ENCODE measurements at places on chromosomes 6 and 20. TPM values are rescaled to one million over a fixed set of nuclear protein-coding genes. Genes with fewer than 3 reads are reported as not detected.

Gene ANKRD6
- 1.0 TPM for total RNA-seq

DNA sequence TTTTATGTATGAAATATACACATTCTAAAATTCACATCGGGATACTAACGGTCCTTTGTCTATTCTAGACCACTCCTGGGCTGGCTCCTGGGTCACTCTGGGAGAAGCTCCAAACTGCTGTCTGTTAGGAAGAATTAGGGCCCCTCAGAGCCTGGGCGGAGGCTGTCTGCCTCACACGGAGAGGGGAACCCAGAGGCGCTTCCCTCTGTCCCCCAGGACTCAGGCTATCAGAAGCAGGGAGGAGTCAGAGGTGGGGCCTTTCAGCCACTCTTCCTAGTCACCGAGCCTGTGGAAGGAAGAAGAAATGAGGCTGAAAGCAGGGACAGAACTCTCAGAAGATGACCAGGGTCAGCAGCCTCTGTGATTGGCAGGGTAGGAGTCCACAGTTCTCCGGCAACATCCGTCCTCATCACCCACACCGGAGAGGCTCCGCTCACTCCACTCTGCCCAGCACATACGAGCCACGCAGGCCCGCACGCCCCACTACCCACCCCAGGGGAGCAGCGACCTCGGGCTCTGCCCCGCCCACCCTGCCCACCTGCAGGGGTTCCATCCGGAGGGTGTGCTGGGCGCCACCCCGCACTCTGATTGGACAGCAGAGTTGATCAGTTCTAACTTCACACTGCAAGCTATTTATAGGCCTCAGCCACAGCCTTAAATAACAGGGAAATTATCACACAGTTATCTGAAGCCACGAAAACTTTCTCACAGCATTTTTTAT lies 182.1 kb upstream of the AFDN start:
- DNase-seq, result no peak

DNA sequence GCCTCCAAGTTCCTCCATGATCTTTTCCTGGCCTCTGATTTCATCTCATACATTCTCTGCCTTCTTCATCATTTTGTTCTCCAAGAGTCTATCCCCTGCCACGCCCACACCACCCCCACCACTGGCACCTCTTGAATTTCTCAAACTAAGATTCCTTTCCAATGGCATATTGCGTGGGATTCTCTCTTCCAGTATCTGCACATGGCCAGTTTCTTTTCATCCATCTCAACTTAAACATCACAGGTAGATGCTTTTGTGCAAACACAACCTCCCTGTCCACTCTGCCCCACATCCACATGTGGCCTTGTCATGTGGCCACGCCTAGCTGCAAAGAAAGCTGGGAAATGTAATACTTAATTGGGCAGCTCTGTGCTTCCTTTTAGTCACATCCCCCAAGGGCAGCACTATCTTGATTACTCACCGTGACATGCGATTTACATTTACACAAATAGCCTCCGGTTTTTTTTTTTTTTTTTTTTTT lies 33.4 kb upstream of the ZMYND8 start:
- DNase-seq, result peak; percentile 77

DNA sequence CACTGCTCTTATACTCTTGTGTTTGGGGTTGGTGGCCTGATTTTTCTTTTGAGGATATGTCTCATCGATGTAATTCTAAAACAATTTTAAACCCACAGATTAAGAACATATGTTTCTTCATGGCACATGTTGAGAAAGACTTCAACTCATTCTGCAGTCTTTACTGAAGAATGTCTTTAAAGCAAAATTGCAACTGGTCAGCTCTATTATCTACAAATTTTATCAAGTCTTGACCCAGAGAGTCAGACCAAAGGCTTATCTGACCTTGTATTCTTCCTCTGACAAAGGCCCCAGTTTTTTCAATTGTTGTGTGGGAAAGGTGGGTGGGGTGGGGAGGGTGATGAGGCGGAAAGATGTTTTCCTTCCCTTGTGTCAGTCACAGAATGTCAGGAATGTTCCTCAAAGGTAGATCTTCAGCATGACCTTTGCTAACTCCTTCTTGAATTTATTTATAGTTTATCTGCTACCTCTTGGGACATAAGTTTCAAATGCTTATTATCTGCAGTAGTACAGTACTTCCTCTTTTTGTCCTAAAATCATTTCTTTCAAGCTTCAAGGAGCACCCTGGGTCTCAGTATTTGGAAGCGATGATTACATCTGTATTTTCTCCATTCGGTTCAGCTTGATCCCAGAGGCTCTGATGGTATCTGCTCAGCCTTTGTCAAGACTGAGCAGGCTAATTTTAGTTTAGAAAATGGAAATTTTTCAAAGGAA lies 63.2 kb upstream of the TIAM2 start:
- peak; percentile 75 for DNase-seq

Gene C20orf141
- total RNA-seq, result not detected

Gene SEC23B
- total RNA-seq, result 49.2 TPM

Gene NKAIN4
- total RNA-seq, result not detected

GRCh38 chr20:1892119-1892385 lies 3.2 kb upstream of the SIRPA start:
- DNase-seq, result no peak

Gene LIN28B
- not detected for total RNA-seq

- DNase-seq, result no peak
These were observed 85.0 kb upstream of the LOC128125822 start for GRCh38 chr6:63487103-63487813.

Gene TRERF1
- 2.7 TPM for total RNA-seq

- peak; percentile 31 for DNase-seq
These were observed 5.1 kb downstream of the BTN2A2 start for GRCh38 chr6:26388014-26388413.

DNA sequence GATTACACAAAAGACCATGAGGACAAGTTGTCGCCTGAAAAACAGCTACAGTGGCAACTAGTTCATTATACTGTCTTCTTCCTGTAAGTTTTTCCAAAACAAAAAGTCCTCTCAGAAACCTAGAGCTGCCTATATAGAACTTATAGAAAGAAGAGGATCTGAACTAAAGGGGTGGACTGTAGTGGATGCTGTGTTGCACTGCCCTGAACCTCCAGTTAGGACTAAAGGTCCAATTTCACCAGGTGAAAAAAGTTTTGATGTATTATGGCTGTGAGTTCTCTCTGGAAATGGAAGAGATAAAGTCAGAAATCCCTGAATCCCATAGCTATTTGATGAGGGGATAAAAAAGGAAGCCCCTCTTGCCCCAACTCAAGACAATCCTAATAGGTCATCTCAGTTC lies 56.6 kb upstream of the TSHZ2 start:
- DNase-seq, result no peak

DNA sequence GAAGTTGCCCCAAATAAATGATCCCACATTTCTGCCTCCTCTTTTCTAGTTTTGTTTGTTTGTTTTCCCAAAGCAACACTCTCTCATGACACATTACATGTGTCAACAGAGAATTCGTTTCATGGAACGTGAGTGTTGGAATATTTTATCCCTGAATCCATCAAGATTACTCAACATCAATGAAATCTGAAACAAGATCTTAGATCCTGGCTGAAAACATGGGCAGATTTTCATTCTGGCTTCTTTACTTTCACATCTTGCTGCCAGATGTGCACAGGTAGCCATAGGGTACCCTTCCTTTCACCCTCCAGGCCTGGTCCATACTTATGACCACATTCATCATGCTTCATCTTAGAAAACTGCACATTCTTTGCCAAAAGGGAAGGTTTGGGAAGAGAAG lies 347.0 kb downstream of the DOK5 start:
- DNase-seq, result no peak

- no peak for DNase-seq
These were observed 4.6 kb upstream of the ZSCAN9 start for GRCh38 chr6:28220257-28221133.
